ENCODE measurements at places on chromosomes 2 and 18.

DNA sequence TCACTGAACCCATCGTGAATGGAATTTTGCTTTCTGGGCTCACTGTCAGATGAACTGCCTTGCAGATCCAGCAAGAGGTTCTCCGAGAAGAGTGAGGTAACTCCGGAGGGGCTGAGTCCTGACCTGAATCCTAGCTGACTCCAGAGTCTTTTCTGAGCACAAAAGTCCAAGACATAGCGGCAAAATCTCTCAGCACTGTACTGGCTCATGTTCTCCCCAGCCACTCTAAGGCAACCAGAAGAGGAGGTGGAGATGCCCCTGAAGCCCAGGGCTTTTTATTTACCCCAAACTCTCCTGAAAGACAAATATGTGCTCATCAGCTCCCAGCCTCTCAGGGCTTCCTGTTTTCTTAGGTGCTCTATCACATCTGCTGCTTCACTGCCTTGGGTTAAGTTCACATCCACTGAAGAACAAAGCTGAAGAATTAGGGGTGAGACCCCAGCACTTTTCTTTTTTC lies 221.8 kb downstream of the MREG start:
- DNase-seq = no peak

- no peak for DNase-seq
These were observed 5.5 kb upstream of the RAX start for GRCh38 chr18:59278793-59279192.

DNA sequence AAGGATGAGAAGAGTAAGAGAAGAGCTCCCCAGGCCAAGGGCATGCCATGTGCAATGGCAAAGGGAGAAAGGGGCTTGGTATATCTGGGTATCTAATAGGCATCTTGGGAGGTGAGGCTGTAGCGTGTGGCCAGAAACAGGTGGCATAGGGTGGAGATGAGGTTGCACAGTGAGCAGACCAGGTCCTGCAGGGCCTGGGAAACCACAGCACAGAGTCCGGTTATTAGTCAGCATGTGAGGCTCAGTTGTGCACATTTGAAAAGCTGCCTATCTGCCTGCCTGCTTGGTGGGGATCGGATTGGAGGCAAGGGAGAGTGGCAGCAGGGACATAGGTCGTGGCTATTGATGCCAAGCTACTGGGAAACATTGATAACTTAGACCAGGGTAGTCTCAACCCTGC lies 190.6 kb downstream of the TPGS2 start:
- no peak for DNase-seq

GRCh38 chr2:135547311-135547710 lies 16.0 kb downstream of the R3HDM1 start:
- DNase-seq = no peak

GRCh38 chr2:168443818-168444217 lies 12.3 kb upstream of the CERS6 start:
- DNase-seq = no peak

GRCh38 chr18:23619388-23619881 lies 33.1 kb upstream of the NPC1 start:
- no peak for DNase-seq

- no peak for DNase-seq
These were observed 10.0 kb upstream of the GPR55 start for GRCh38 chr2:230935130-230935430.

DNA sequence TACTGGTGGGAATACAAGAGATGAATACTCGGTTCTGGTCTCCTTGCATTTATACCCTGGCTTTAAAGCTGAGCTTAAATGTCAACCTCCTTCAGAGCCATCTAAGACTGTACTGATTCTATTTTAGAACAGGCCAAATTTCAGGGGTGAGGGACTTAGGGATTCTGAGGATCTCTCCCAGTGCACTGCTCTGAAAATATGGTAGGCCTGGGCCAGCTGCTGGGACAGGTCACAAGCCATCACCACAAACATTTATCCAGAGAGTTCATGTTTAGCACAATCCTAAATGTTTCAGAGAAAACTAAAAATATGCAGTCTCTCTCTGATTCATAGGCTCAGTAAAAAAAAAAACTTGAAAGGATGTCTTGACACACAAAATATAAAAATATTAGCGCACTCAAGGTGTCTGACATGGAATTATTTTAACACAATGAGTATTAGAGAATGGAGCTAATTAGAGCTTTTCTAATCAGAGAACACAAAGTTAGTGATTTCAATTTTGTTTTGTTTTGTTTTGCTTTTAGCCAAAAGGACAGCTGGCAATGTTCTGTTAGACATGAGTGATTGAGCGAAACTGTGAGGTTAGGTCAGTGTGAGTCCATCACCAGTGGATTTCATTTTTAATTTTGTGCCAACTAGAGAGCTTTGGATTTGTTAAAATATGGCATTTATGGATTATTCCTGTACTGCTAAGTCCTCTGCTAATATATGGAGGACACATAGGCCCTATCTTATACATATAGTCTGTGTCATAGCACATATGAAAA lies 38.8 kb downstream of the MFSD6 start:
- DNase-seq = no peak

DNA sequence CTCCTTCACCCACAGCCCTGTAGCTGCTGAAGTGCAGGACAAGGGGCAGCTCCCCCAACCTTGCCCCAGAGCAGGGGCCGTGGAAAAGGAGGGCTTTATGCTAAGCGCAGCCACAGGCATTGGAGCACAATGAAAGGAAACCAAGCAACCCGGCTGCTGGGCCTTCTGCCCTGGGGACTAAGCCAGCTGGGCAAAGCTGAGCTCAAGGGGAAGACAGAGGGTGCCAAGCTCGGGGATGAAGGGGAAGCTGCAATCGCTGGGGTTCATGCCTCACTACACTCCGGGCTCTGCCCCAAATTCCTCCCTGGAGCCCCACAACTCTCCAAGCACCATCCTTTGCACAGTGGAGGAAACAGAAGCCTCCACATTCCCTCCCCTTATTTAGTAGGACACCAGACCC lies 12.4 kb downstream of the SFXN5 start:
- no peak for DNase-seq

GRCh38 chr2:48852938-48853337 lies 97.4 kb upstream of the LHCGR start:
- DNase-seq = no peak

DNA sequence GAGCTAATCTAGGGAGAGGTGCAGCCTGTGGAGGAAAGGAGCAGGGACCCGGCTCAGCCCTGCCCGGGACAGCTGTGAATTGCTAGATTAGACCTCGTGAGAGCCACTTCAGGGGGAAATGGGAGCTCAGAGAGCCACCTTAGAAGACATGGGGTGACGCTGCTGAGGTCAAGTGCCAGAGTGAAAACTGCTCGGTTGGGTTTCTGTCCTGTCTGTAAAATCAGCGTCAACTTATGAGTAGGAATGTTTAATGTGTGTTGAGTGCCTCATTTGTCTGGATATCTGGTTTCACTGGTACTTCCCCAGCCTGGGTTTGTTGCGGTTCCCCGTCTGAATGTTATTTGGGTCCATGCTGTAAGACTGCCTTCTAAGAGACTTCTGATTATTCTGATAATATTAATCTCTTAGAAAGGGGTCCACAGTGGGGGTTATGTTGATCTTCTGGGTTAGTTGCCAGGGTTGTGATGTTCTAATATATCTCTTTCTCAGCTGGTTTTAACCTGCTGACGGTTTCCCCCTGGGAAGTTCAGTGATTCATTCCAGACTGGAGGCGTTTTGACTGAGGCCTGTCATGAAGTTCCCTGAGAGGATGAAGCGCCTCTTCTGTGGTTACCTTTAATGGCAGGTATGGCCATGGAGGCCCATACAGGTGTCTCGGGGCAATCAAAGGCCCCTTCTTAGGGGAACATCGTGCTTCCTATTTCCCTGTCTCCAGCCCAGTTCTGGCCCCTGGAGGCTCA lies 175.9 kb downstream of the SH3RF3 start:
- DNase-seq = no peak

DNA sequence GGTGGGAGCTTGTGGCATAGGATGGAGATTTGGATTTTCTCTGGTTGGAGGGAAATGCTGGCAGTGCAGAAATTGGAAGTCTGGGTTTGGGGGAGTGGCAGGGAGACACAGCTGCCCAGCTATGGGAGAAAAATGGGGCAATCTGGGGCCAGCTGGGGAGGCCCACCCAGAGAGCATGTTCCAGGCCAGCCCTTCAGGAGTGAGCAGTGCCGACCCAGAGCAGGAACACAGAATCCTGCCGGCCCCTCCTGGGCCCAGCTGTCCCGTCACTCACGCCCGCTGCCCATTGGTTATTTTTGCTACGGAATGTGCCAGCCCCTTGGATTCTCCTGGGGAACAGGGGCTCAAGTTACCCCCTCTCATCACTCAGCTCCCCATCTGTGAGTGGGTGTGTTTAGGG lies 4.9 kb downstream of the SPEG start:
- no peak for DNase-seq

GRCh38 chr2:108270768-108271506 lies 17.8 kb upstream of the SULT1C2 start:
- no peak for DNase-seq

GRCh38 chr2:202136526-202136925 lies 63.5 kb downstream of the KIAA2012 start:
- no peak for DNase-seq

GRCh38 chr2:9574331-9574730 lies 18.7 kb upstream of the ADAM17 start:
- no peak for DNase-seq

GRCh38 chr2:236167297-236168109 lies 683 bp downstream of the GBX2 start:
- DNase-seq = no peak

- DNase-seq = no peak
These were observed 15.3 kb downstream of the BUB1 start for GRCh38 chr2:110662560-110662959.

- no peak for DNase-seq
These were observed 368.7 kb upstream of the ID2 start for GRCh38 chr2:8312861-8313830.

GRCh38 chr18:36412778-36413177 lies 115.3 kb downstream of the FHOD3 start:
- DNase-seq = no peak

DNA sequence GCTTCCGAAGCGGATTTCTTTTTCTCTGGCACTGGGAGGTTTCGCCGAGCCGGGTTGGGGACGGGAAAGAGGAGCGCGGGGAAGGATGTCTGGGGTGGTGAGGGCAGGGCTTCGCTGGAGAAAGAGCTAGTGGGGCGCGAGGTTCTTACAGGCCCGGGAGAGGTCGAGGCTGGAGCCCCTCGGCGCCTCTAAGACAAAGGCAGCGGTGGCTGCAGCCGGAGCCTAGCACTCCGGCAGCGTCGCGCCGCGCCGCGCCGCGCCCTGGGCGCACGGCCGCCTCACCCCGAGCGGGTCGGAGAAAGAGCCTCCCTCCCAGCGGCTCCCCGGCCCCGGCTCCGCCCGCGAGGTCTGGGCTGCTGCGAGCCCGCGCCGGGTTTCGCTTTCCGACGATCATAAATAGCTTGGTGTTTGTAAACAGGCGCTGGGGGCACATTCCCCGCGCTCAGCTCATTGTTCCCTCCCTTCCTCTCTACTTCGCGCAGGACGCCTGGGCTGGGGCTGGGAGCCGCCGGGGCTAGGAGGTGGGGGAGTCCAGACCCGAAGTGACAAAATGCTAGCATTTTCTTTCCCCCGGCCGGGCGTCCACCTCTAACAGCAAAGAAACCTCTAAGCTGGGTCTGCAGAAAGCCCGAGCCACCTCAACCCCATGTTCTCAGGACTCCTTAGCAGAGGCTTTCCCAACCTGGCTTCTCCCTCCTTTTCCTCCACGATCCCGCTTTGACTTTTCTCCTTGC lies 813 bp upstream of the MEIS1 start:
- no peak for DNase-seq

GRCh38 chr2:101047774-101048173 lies 45.7 kb downstream of the RPL31 start:
- DNase-seq = no peak

DNA sequence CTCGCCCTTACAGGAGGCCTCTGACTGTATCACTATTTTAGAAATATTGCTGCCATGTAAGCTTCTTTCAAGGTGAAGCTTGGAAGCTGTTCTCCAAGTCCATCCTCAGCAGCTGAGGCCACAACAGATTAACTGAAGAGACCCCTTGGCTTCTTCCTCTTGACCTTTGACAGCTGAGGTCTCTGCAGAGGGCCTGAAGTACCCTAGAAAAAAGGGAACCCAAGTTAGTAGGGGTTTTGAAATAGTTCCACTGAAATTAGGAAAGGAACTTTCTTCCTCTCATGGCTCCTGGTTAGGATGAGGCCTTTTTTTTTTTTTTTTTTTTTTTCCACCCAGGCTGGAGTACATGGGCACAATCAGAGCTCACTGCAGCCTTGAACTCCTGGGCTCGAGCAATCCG lies 15.5 kb upstream of the IHH start:
- DNase-seq = no peak

GRCh38 chr2:221833966-221834365 lies 261.9 kb upstream of the EPHA4 start:
- DNase-seq = no peak

DNA sequence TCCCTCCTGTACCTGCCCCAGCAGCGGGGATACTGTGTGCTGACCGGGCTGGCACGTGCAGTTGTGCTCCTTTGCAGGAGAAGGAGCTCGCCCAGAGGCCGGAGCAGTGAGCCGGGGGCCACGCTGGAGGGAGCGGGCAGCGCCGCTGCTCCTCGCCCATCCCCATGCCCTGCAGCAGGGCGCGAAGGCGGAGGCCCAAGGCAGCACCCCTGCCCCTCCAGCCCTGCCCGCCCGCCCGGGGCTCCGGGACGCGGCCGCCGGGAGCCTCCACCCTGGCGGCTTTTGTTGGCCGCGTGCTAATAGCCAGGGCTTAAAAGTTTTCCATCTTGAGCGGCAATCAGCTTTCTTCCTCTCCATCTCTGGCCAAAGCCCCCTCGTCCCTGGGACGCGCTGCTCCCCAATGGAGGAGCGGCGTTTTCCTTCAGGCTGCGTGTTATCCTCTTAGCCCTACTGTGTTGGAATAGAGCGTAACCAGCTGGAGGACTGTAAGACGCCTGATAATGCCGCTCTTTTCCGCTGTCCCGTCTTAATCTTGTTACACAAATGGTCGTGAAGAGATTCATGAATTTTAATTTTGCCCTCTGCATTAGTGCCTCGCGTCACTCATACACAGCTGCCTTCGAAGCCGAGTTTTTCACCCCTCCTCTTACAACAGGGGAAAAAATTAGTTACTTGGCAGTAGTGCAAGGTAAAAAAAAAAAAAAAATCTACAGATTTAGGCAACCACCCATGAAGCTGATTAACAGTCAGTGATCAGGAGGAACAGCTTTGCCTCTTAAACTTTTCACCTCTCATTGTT lies 172.9 kb upstream of the SIX3 start:
- no peak for DNase-seq

GRCh38 chr2:69774984-69775982 lies 33.3 kb downstream of the ANXA4 start:
- DNase-seq = no peak

DNA sequence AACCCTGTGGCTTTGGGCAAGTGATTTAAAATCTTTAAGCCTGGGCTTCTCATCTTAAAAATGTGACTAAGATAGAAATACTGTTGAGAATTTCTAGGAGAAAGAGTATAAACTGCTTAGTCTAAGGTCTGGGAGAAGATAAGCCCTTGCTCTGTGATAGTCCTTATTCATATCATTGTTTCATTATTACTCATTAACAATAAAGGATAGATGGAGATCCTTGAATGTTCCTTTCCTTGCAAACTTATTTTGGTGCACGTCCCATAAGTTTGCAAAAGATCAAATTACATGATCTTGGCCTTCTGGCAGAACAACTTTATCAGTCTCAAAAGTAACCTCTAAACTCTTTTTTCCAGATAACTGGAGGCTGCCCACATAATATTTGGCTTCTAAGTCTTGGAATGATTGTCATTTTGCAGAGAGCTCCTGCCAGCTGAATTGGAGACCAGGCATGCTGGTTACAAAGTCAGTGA lies 138.3 kb downstream of the FAM124B start:
- DNase-seq = no peak
